ENCODE measurements at places on chromosomes 12 and 14.

DNA sequence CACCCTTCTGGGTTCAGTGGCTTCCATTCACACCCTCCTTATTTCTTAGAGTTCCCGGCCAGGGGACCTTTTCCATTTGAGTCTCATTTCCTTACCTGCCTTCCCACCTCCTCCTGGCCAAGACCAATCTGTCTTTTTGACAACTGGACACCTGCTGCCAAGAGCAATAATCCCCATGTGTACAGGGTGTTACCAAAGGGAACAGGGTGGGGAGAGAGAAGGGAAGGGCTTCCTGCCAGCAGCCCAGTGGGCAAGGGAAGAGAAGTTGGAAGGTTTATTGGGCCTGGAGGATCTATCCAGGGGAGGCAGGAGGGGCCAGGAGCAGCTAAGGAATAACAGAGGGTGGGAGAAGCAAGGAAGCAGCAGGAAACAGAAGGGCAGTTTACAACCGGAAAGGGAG lies 346.2 kb downstream of the C12orf75 start:
- no peak for DNase-seq

DNA sequence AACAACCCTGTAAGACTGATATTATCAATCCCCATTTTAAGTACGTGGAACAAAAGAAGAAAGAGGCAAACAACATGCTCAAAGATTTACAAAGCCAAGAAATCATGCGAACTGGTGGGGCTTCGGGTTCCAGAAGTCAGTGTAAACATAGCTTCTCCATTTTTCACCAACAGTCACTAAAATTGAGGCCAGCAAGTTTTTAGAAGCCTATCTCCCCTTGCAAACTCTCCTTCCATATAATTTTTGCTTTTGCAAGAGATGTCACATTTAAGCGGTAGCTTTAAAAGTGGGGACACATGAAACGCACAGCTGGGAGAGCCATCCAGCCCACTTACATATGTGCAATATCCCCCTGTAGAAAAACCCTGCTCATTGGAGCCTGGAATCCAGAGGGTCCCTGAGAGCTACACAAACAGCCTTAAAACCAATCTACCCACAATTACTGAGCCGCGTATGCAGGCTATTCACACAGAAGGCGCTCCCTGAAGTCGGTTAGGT lies 797 bp downstream of the SLC11A2 start:
- no peak for DNase-seq

- no peak for DNase-seq
Observed at GRCh38 chr12:26135571-26135970, 10.7 kb upstream of the BHLHE41 start.

GRCh38 chr12:32891526-32891925 lies 5.1 kb downstream of the PKP2 start:
- DNase-seq: no peak

GRCh38 chr12:58906917-58907316 lies 13.4 kb downstream of the LRIG3 start:
- no peak for DNase-seq

GRCh38 chr14:38038171-38038570 lies 169.5 kb upstream of the SSTR1 start:
- DNase-seq: no peak

DNA sequence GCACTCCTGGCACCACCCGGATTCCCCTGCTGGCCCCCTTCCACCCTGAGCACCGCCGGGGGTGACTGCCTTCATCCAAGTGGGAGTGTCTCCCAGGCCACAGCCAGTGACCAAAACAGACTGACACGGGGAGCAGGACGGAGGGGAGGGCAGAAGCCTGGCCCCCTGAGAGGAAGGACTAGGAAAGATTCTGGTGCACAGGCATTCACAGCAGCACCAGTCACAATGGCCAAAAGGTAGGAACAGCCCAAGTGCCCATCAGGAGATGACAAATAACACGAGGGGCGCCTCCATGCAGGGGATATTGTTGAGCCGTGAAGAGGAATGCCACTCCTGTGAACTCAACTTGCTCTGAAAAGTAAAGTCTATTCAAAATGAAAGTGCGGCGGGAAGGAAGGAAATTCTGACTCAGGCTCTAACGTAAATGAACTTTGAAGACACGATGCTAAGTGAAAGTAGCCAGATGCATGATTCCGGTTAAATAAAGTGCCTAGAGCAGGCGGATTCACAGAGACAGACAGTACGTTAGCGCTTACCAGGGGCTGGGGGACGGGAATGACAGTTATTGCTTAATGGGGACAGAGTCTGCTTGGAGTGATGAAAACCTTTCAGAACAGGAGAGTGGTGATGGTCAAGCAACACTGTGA lies 146.1 kb upstream of the NCOR2 start:
- DNase-seq: peak; percentile 73

DNA sequence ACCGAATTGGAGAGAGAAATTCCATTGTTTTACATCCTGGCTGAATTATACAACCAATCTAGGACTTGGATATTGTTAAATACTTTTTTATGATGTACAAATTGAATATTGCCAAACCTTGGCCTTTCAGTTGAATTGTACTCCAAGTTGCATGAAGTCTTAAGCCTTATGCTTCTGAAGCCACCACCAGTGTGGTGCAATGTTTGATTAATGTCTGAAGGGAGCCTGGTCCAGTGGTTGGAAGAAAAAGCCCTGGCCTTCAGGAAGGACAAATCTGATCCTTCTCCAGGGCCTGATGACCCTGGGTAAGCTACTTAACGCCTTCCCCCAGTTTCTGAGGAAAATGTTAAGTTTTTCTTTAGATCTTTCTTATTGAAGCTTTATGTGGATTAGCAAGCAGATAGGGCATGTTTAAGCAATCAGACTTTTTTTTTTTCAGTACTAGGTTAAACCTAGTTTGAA lies 72.0 kb downstream of the PAPOLA start:
- no peak for DNase-seq

GRCh38 chr14:31142455-31143087 lies 65.0 kb downstream of the HECTD1 start:
- no peak for DNase-seq

DNA sequence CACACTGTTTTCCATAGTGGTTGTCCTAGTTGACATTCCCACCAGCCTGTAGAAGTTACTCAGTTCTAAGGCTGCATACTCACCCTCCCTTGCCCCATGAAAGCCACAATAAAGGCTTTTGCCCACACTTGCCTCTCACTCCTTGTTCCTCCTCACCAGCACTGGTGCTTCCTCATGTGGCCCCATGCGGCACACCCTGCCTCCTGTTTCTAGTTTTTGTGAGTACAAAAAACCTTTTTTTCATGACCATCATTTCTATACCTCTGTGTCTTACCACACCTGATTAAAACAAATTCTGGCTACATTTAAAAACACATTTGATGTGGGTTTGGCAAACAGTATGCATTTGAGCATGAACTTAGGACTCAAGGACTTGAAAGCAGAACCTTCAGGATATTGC lies 40.7 kb upstream of the RIN3 start:
- DNase-seq: no peak

- DNase-seq: no peak
Observed at GRCh38 chr14:58272588-58273372, 25.6 kb upstream of the ARID4A start.

DNA sequence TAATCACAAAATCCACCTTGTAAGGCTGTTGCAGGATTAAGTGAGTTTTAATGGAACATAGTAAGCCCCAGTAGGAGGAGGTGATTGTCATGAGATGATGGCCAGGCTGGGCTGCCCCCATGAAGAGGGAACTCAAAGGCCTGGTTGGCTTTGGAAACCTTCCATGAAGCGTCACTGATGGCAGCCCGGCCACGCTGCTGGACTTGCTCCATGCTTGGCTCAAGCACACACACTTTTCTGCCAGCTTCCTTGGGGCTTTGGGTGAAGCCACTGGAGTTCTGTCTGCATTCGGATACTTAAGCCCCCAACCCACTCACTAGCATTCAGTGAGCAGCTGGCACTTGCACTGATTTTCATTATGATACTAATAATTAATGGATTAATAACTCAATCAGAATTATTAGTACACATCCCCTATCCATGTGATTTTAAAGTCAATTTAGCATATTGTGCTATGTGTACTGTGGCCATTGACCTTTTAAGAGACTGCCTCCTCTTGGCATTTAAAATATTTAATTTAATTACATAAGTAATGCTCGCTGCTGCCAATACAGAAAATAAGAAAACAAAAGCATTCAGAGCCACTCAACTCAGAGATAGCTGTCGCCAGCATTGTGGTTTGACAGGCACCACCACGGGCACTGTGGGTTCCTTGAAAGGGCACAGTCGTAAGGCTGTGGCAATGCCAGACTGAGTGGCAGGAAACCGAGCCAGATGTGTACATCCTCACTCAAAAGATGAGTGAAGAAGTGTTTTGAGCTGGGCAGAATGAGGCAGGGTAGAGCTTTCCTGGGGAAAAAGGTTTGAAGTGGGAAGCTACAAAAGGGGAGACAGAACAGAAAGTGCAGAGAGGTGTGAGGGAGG lies 15.9 kb downstream of the KRT85 start:
- DNase-seq: peak; percentile 72

- DNase-seq: no peak
Observed at GRCh38 chr12:124685689-124686369, 118.4 kb upstream of the NCOR2 start.

GRCh38 chr12:38906482-38907200 lies 1.2 kb upstream of the CPNE8 start:
- peak; percentile 73 for DNase-seq

GRCh38 chr12:92582893-92583292 lies 119.9 kb upstream of the PLEKHG7 start:
- DNase-seq: no peak

- no peak for DNase-seq
Observed at GRCh38 chr14:32352631-32353030, 23.5 kb downstream of the AKAP6 start.

DNA sequence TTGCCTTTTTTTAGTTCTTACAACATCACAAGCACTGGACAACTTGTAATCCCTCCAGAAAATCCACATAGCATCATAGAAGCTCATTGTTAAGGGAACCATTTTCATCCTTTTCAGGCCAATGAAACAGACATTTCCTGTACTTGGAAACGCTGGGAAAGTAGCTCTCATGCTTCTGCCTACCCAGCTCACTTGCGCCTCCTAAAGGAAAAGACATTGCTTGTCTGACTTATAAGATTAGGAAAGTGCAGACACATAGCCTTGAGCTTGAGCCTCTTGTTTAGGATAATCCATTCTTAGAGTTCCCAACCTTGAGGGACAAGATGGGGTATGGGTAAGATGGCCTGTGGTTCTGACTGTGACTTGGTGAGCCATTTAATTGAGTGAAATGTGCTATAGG lies 589.5 kb downstream of the NOVA1 start:
- DNase-seq: no peak

Measured in CD4-positive, alpha-beta T cell treated with Interferon alpha-2 for 1 hour (primary cell).